ENCODE measurements at places on chromosomes 2 and 18. TPM values are rescaled to one million over a fixed set of nuclear protein-coding genes. Genes with fewer than 3 reads are reported as not detected.

DNA sequence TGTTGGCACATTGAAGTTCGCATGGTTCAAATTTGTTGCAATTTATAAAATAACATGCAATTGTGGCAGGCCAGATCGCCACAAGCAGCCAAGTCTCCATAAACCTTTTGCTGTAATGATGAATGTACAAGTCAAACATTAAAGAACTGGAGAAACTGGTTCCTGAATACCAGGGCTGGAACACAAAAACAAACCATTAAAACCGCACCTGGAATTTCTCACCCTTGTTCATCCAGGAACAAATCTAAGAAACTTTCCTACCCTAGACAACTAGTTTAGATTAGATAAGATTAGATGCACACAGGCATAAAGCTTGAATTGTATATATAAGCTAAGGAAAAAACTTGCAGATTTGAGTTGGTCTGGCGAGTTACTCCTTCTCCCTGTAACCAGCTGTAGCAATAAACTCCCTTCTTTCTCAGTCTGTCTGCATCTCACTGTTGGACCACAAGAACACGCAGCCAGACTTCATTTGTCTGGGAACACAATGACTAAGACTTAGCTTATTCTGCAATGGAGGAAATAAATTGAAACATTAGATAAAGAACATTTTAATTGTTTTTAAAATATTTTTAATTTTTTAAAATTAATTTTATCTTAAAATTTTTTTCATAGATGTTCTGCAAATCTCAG is 1835.5 kb upstream of the LRRTM1 start:
- DNase-seq, result no peak

- no peak for DNase-seq
Observed at GRCh38 chr2:20418519-20418918, 28.4 kb upstream of the RHOB start.

GRCh38 chr2:15990151-15991101 is 50.1 kb downstream of the MYCN start:
- DNase-seq, result no peak

DNA sequence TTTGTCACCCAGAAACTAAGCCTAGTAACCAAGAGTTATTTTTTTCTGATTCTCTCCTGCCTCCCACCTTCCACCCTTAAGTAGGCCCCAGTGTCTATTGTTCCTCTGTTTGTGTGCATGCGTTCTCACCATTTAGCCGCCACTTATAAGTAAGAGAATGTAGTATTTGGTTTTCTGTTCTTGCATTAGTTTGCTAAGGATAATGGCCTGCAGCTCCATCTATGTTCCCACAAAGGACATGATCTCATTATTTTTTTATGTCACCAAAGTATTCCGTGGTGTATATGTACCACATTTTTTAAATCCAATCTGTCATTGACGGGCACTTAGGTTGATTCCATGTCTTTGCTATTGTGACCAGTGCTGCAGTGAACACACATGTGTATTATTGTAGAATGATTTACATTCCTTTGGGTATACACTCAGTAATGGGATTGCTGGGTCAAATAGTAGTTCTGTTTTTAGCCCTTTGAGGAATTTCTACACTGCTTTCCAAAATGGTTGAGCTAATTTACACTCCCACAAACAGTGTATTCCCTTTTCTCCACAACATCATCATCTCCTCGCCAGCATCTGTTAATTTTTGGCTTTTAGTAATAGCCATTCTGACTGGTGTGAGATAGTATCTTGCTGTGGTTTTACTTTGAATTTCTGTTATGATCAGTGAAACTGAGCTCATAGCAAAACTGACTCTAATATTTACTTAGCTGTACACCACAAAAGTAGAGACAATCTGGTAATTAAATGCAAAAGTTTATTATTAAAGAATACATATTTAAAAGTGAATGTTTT is 660.1 kb upstream of the SLC8A1 start:
- DNase-seq, result no peak

DNA sequence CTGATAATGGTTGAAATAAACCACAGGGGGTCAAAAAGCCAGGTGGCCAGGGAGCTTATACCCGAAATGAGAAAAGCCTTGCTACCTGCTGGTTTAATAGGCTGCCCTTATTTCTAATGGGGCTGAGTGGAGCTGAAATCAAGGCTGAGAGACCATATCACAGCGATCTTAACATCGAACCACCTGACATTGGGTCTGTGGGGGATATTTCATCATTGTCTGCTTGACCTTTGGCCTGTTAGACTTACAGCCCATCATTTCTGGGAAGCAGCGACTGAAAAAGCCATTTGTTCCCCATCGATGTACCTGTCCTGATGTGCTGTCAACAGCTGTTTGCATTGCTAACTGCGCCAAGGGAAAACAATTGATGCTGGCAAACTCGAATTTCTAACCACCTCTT is 199.7 kb upstream of the SLC14A2 start:
- DNase-seq, result no peak

- no peak for DNase-seq
Observed at GRCh38 chr2:219000569-219000960, 7.3 kb upstream of the CRYBA2 start.

DNA sequence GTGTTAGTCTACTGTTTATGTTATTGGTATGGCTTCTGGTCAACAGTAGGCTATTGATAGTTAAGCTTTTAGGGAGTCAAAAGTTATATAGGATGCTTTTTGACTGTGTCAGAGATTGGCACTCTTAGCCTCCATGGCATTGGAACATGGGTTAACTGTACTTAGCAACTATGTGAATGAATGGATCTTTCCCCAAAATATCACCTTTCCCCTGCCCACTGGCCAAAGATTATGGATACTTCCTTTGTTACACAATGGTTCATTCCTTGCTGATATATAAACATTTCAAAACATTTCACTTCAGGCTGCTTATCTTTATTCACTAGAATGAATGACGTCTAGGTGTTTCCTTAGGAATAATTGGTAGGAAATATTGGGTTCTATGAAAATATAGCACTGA is 62.1 kb upstream of the DOCK10 start:
- no peak for DNase-seq

GRCh38 chr2:94879314-94879981 is 8.2 kb downstream of the TEKT4 start:
- no peak for DNase-seq

DNA sequence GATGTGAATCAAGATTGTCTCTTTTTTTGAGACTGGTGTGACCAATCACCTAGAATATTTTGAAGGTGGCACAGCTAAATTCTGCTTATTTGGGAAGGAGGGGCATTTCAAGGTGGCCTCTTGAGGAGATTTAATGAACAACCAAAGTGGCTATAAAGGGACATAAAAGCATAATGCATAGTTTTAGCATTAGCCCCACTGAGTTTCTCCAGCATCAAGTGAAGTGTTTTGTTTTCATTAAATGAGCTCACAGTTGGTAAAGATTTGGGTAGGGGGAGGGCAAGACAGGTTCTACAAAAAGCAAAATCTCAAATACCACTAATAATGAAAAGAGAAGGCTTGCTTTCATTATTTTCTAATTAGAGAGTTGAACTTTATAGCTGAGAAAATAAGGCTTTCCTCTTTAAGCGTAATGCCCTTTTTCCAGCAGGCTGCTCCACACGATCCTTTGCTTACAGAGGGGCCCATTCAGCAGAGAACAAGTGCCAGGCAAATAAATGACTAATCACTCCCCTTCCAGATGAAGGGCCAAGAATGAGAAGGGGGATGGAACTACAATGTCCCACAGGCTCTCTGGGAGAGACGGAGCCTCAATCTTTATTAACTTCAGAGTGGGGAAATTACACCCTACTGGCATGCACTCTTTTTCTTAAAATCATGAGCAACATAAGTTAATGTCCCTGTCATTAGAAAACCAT is 35.9 kb downstream of the LHCGR start:
- DNase-seq, result no peak

- no peak for DNase-seq
Observed at GRCh38 chr2:30217644-30218337, 13.5 kb upstream of the LBH start.

DNA sequence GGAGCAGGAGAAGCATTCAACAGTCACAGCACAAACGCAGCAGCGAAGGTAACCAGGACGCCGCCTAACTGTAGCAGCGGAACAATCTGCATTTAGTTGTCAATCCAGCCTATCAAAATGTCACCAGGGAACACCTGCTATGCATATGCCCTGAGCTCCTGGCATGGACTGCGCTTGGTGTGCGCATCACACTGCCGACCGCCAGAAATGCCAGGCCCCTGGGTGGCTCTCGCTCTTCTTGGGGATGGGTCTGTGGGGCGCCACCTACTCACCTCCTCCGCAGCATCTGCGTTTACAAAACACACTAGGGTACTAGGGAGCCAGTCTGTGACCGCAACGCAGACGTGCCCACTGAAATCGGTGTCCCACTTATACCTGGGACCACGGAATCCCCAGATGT is 31.7 kb downstream of the ZNF516 start:
- no peak for DNase-seq

C2orf80 gene
- not detected for total RNA-seq

STARD6 gene
- not detected for total RNA-seq

GALR1 gene
- total RNA-seq, result 2.1 TPM

DYNAP gene
- 0.10 TPM for total RNA-seq

CNGA3 gene
- 0.10 TPM for total RNA-seq

SLC14A1 gene
- 11.9 TPM for total RNA-seq

HOXD3 gene
- total RNA-seq, result 9.7 TPM

KATNAL2 gene
- 6.3 TPM for total RNA-seq

ACADL gene
- total RNA-seq, result 3.6 TPM
